ENCODE measurements at places on chromosomes 5 and 9.

GRCh38 chr9:116760636-116761035, 73.5 kb downstream of the TRIM32 start:
- DNase-seq: no peak

- DNase-seq: no peak
Measured at GRCh38 chr5:128669803-128670202, 131.8 kb upstream of the FBN2 start.

- no peak for DNase-seq
Measured at GRCh38 chr5:119808024-119808423, 178.7 kb downstream of the FAM170A start.

DNA sequence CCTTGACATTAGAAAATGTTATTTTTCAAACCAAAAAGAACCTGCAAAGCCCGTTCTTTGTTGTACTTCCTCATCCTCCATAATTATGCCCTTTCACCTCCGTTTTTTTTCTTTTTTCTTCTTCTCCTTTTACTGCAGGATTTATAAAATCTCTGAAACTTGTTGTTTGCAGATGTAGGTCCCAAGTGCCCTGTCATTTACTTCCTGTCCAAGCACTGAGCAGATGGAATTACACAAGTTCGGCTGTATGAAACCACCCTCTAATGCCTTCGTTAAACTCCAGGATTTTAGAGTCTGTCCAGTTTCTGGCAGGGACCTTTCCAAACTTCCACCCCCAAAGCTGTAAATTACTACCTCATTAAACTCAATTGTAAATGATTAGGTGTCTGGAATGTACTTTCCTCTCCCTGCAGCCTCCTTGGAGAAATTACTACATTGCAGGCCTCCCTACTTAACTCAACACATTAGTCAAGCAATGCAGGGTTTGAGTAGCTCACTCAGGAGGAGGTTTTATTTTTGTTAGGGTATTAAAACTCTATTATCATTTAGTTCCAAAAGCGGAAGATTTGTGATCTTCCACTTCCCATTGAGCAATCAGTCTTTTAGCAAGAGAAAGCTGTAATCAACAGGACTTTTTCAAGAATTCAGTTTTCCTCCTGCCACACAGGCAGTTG, 125.6 kb upstream of the LPAR1 start:
- DNase-seq: no peak

DNA sequence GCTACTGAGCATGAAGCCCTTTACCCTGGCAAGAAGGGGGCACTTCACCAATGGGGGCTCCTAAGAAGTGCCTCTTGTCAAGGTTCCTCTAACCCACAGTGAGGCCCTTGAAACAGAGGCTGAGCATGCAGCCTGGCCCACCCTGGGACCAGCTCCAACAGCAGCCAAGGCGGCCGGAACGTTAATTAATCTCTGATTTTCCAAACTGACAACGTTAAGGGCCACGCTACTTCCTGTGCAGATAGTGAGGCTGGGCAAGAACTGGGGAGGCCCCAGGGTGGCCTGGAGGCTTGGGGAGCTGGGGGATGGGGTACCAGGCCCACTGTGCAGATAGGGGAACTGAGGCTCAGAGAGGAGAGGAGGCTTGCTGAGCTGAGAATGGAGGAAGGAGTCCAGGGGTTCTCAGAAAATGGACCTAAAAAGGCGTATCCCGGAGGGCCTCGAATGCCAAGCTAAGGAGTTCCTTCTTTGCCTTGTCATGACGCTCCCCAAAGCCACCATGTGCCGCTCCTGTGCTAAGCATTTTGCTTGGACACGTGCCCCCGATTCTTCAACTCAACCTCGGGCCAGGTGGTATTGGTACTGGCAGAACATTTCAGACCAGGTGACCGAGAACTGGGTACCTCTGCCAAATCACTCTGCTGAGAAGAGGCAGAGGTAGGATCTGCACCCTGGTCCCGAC, 72.0 kb upstream of the STXBP1 start:
- no peak for DNase-seq

DNA sequence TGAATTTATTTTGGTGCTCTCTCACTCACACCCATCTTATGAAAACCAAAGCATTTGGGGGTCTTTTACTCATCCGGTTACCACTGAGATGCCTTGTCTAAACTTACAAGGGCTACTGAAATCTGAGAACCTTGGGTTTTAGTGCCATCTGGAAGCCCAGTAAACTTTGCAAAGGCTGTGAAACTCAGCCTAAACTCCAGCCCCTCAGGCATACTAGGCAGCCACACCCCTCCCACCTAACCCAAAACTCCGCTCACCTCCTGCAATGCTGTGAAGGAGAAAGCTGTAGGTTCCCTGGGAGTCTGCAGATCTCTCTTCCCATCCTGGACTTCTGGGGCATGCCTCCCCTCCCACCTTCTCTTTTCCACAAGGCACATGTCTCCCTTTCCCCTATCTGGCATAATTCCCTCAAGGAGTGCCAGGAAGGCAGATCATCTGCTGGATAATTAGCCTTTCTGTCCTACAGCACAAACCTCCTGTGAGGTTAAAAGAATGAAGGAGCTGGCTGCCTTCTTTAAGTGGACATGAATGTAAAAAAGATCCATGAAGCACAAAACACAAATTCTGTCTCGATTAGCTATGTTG, 71.5 kb upstream of the ANXA1 start:
- DNase-seq: no peak

DNA sequence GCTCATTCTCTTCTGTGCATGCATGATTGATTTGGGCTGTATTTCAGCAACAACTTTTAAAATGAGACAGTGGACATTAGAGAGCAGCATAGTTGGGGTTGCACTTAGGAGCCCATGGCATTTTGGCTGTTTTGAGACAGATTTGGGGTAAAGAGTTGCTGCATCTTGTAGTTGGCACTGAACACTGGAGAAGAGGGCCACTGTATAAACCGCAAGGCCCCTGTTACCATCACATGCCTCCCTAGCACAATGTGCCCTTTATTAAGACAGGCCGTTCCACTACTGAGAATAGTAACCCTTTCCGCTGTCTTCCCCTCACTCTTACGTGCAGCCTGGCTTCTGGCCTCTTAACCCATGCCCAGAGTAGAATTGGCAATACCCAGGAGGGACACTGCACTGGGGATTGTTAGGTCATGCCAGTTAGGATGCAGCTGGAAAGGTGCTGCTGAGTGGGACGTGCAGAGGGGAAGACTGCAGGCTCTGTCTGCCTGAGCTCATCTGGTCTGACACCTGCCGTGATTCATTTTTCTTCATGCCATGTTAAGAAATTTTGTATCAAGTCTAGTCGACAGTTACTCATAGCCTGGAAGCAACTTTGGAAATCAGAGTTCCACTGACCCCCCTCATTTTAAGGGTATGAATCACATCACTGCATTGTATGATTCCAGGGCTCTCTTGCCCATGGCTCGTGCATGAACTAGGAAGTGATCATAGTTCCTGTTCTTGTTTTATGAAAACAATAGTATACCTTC, 146.9 kb upstream of the DMRT1 start:
- DNase-seq: no peak

- no peak for DNase-seq
Measured at GRCh38 chr5:154369682-154370081, 76.1 kb upstream of the SAP30L start.

- DNase-seq: no peak
Measured at GRCh38 chr5:95446560-95447221, 55.5 kb downstream of the FAM81B start.

DNA sequence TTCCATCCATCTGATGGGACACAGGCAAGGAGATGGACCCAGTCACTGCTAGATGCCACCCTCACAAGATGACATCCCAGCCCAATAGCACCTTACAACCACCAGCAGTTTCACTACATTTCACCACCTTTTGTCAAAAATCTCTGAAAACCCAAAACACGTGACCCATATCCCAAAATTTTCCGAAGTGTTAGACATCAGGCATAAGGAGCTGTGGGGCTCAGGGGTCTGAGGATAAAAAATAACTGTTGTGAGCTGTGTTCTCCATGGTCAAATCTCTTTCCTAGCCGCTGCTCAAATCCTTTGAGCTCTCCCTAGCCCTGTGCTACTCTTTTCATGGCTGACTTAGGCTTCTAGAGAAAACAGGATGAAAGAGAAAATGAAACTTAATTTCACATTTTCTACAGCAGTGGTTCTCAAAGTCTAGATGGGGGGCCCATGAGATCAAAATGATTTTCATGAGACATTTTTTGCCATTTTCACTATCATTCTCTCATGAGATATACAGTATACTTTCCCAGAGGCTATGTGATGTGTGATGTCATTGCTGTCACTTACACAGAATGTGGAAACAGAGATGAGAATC, 40.7 kb downstream of the TIMD4 start:
- no peak for DNase-seq

DNA sequence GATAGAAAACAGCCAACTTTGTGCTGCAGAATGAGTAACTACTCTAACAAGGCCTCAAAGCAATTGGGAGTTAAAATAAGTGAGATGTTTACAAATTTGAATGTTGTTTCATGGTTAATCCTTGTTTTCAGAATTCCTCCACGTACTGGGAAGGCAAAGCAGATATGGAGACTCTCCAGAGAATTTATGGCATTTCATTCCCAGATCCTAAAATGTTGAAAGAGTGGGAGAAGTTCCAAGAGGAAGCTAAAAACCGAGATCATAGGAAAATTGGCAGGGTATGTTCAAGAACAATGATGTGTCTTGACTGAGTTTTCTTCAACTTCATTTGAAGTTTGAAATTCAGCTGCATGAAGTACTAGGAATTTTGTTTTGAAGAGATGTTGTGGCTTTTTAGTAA, 16.4 kb downstream of the TARS1 start:
- DNase-seq: no peak

DNA sequence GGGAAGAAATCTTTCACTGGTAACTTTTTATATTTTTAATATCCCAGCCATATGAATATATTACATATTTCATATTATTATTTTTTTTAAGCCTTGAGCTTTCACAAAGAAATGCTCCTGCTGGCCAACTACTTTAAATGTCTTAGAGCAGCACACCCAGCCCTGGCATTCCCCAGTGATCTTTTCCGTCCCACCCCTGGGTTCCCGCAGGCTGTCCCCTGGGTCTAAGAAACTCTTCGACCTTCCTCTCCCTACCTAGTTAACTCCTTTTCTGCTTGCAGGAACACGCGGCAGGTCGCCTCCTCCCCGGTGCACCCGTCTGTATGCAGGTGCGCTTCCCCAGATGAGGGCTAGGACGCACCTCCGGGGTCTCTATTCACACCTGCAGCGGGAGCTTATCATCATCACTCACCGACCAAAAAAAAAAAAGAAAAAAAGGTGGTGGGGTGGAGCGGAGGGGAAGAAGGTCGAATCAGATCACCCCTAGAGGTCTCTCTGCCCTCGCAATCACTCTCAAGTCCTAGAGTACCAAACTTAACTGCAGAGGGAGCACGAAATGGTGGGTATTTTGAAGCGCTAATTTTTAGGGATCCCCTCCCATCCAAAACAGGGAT, 696 bp downstream of the ZFP62 start:
- DNase-seq: no peak

GRCh38 chr5:160457252-160457651, 35.6 kb downstream of the PTTG1 start:
- DNase-seq: no peak

GRCh38 chr9:75452512-75452911, 364.2 kb downstream of the OSTF1 start:
- DNase-seq: no peak

DNA sequence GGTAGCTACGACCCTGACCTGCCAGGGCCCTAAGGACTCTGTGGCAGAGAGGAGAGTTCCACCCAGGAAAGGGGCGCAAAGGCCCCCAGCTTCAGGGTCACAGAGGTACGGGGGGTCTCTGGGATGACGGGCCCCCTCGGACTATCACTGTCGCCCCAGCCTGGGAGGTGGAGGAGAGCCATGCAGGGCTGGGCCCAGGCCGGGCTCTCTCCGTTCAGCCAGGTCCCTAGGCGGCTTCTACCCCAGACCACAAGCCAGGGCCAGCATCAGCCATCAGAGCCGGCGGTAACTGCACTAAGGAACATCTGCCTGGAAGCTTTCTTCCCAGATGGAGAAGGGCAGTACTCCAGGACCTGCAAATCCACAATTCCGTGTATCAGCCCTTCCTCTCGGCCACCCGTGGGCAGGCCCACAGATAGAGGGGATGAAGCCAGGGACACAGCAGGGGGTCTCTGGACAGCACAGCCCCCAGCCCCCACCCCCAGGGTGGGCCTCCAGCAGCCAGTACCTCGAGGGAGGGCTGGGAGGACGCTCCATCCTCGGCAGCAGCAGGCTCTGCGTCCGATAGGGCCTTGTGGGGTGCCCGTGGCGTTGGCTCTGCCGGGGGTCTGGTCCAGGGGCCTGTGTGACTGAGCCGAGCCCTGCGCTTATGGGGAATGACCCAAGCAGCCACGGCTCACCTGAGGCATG, 38.4 kb downstream of the NACC2 start:
- no peak for DNase-seq

DNA sequence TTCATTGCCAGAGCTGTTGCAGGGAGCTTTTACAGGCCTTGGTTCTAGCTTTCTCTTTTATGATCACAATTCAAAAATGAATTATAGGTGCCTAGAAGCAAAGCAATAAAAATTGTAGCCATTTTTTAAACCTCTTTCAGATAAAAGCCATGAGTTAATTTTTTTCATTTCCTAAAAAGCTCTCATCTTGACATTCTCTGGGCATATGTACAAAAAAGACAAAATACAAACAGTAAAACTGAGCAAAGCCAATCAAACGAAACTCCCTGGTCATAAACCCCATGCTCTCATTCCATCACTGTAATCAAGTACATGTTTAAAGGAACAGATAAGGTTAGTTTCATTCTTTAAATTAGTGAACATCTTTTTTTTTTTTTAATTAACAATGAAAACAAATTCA, 101.9 kb downstream of the ERCC6L2 start:
- no peak for DNase-seq

DNA sequence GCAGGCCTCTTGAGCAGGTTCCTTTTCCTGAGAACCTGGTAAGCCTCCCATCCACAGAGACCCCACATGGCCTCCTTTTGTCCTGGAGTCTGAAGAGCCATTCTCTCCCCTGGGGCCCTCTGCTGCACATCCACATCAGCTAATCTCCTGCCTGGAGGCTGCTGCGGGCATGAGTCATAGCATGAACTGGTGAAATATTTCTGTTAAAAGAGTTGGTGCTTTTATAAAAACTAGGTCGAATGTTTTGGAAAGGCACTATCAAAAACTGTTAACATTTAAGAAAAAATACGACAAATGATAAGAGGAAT, 399.4 kb downstream of the CTNND2 start:
- DNase-seq: no peak

- DNase-seq: no peak
Measured at GRCh38 chr9:114037961-114038723, 40.0 kb downstream of the AMBP start.

DNA sequence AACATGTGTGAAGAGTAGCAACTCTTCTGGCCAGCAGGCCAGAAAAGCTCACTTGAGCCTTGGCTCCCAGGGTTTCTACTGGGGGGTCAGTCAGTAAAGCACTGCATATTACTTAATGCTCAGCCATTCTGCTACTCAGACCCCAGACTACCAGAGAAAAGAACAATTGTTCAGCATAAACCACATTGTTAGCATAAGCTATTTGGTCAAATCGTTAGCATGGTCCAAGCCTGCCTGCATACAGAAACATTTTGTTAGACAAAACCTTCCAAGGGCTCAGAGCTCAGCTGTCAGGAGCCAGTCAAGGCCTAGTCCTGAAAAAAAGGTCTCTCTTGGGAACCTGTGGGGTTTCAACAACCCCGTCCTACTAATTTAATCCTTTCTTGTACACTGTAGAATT, 449.3 kb downstream of the PRR16 start:
- no peak for DNase-seq

GRCh38 chr5:87029951-87030350, 237.7 kb upstream of the RASA1 start:
- no peak for DNase-seq

GRCh38 chr9:79928661-79929223, 357.0 kb downstream of the TLE4 start:
- DNase-seq: no peak

Measured in activated CD8-positive, alpha-beta memory T cell treated with anti-CD3 and anti-CD28 coated beads for 4 hours (primary cell).